ENCODE measurements at places on chromosomes 2 and 18.

DNA sequence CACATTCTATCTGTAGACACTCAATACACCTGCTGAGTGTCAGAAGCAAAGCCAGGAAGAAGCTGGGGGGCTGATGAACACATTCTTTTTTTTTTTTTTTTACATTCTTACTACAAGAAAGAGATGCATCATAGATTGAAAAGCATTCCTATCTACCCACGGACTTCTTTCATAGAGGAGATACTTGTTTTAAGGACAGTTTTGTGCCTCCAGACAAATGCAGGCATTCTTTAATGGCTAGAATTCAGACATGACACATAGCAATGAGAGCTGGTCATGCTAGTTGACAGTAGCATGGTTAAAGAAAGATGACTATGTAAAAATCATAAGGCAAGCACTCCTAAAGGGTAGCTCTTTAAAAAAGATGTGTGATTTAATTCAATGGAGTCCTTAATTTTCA is 110.2 kb downstream of the EPHA4 start:
- DNase-seq = no peak

GRCh38 chr2:157058161-157058560 is 199.3 kb upstream of the GALNT5 start:
- no peak for DNase-seq

DNA sequence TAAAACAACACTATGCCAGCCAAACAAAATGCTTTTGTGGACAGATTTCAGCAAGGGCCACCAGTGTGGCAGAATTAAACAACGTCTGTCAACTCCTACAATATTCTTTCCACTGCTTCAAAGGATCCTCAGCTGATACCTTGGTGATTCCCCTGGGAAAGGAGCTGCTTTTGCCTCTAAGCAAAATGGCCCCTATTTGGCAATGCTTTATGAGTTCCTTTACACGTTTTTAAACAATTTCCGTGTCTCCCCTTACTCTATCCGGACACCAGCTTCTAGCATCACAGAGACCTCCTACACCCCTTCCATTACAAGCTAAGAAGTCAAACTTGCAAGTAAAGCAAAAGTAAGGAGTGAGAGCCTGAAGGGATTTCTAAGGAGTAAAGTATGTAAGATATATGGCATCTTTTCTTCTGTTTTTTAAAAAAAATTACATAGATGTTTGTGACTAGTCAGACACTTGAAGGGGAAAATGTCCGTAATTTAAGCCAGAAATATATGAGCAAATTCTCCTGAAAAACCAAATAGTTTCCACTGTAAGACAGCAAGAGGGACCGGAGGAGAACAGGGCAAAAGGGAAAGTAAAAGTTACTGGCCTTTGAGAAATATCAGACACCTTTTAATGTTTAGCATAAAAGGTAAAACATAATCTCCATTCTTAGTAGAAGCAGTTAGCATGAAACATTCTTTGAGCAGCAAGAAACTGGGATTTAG is 1.9 kb downstream of the SOS1 start:
- no peak for DNase-seq

DNA sequence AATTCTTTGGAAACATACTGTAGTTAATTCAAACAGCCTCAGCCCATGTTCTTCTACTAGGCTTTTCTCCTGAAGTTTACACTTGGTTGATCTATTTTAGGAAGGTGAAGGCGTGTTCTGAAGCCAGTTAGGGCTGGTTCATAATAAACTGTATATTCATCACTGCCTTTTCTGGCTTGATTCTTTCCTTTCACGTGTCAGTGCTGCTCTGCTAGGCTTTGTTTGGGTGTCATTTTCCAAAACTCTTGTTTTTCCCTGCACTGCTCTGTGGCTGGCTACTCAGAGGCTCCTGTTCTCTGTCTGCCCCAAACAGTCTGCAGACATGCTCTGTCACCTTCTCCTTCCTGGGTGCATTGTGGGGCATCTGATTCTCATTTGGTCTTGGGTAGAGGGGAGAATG is 136.1 kb downstream of the PARD3B start:
- no peak for DNase-seq

- DNase-seq = no peak
Measured at GRCh38 chr2:231530099-231531011, at the start of gene NMUR1. TSS of gene NMUR1 (minus strand) at chr2:231530445. CDS start at chr2:231530361, 84 bp downstream.

GRCh38 chr2:3535794-3536681 is 16.7 kb upstream of the ADI1 start:
- no peak for DNase-seq

- DNase-seq = no peak
Measured at GRCh38 chr18:78619854-78620253, 359.8 kb upstream of the SALL3 start.

DNA sequence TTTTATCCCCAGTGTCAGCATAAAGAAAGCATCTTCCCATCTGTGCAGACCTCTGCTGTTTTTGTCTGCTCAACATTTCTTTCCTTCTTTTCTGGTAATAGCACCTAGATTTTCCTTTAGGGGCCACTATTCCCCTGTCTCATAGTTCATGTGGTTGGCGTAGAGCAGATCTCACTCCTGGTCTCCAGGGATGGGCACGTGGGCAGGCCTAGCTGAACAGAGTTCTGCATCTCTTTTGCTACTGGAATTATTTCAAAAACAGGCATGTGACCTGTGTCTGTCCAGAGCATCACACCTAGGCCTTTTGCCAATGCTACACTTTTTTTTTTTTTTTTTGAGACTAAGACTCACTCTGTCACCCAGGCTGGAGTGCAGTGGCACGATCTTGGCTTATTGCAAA is 17.7 kb upstream of the ICOS start:
- DNase-seq = no peak

DNA sequence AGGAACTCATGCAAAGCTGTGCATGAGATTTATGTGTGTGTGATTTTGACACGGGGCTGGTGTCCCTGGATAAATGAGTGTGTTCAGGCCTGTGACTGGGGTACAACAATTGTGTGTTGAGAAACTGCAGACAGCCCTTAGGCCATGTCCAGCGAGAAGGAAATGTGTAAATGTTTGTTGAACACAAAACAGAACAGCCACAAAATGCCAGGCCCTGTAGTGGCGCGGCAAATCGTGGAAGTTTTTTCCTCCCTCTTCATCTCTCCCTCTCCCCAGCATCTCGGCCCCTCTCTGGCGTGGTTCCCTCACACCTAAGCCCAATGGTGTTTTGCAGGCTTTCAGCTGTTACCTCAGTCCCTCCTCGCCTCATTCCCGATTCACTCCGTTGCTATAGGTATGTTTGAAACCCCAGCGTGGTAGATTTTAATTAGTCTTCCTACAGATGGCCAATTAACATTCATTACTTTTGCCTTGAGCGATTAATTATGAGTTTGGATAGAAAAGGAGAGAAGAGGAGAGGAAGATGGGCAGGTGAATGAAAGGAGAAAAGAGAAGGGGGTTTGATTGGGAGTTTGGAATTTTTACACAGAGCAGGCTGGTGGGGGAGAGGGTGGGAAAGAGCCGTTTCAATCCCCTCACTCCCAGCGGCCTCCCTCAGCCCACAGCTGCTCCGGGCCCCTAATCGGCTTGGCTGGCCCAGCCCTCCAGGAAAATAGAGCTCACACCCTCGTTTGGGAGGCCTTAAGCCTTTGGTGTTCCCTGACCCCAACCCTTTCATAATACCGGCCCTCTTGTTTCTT is 10.8 kb downstream of the SPR start:
- no peak for DNase-seq

DNA sequence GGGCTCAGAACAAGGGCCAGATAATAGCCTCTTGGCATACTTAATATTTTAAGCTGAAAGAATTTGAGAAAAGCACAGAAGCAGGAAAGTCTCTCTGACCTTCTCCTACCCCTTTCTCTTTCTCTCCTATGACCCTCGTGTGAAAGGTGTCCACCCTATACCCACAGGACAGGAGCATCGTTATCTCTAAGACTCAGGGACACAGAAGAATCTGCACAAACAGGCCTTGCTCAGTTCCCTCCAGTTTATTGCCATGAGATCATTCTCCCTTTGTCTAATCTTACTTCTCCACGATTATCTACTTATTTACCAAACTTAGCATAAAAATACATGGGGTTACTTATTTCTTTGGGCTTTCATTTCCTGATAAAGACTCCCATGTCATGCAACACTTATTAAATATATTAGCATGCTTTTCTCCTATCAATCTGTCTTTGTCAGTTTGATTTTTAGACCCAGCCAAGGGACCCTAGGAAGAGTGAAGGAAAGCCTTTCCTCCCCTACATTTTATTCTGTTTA is 370.7 kb downstream of the DLGAP1 start:
- DNase-seq = no peak

DNA sequence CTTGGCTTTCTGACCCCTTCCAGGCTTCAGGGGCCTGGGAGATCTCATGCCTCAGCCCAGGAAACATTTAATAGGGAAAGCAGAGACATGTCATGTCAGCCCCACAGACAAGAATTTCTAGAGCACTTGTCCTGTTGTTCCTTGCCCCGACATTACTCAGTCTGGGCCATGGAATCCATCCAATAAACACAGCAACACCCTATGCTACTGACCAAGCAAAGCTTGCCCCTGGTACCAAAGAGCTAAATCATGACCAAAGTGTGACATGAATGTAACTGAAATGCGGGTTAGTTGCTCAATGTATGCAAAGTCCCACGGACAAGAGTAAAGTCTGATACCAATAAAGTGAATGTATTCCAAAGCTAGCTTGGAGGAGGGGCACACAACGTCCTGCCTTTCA is 35.1 kb downstream of the EHD3 start:
- DNase-seq = no peak

DNA sequence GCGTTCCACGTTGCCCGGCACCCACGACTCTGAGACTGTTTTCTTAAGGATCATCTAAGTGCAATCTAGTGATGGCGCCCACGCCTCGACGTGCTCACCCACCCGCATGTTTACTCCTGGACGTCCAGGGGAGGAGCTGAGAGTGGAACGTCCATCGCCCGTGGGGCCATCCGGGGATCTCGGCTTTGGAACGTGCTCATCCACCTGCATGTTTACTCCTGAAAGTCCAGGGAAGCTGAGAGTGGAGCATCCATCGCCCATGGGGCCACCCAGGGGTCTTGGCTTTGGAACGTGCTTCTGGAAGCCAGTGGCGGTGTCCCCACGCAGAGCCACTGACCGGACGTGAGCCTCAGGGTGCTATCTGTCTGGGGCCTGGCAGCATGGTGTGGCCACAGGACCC is 45.6 kb upstream of the SALL3 start:
- no peak for DNase-seq

DNA sequence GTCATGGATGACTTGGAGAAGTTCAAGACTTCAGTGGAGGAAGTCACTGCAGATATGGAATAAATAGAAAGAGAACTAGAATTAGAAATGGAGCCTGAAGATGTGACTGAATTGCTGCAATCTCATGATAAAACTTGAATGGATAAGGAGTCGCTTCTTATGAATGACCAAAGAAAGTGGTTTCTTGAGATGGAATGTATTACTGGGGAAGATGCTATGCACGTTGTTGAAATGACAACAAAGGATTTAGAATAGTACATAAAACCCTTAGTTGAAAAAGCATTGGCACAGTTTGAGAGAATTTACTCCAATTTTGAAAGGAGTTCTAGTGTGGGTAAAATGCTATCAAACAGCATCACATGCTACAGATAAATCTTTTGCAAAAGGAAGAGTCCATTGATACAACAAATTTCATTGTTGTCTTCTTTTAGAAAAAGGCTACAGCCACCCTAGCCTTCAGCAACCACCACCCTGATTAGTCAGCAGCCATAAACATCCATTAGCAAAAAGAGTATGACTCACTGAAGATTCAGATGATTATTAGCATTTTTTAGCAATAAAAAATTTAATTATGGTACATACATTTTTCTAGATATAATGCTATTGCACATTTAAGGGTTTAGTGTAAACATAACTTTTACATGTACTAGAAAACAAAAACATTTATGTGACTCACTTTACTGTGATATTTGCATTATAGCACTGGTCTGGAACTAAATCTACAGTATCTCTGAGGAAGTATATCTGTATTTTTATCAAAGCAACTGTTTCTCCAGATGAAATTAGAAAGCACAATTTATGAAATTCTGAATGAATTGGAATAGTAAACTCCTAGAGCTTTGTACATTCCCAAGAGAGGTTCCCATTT is 110.5 kb upstream of the TACR1 start:
- DNase-seq = no peak

- no peak for DNase-seq
Measured at GRCh38 chr2:23664066-23664788, 262.7 kb downstream of the ATAD2B start.

- no peak for DNase-seq
Measured at GRCh38 chr2:7984693-7985353, 697.0 kb upstream of the ID2 start.

- DNase-seq = no peak
Measured at GRCh38 chr2:30323499-30323898, 92.2 kb downstream of the LBH start.

GRCh38 chr2:234422981-234423431 is 73.9 kb downstream of the ARL4C start:
- peak; percentile 52 for DNase-seq

DNA sequence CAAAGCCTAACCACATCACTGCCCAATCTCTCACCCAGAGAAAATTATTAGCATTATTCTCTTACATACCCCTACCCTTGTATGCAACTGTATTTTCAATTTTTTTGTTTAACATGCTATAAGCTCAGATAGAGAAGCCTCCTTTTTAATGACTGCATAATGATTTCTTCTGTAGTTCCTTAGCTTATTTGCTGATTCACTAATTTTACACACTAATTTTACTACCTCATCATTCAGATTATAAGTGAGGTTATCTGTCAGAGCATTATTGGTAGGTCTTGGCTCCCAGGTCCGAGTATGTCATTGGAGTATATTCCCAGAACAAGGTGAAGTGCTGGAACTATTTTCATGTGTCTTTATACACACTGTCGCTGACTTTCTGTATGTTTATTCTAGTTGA is 45.4 kb downstream of the RHBDD1 start:
- DNase-seq = no peak

DNA sequence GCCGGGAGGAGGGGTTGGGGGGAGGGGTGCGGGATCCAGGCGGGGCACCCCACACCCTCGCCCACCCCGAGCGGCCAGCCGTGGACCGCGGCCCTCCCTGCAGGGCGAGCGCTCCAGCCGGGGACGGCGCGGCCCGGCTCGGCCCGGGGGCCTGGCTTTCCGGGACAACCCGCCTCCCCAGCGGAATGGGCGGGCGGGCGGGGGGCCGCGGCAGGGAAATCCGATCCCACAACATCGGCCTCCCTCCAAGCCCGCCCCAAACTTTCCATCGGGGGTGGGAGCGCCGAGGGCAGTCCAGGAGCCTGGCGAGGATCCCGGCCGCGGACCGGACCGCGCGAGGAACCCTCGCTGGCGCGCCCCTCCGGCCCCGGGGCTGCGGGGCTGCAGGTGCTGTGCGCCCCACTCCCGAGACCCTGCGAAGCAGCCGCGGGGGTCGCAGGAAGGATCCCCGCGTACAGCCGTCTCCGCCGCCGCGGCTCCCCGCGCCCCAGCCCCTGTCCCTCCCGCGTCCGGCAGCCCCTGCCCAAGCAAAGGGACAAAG is 529 bp downstream of the SEMA4C start:
- no peak for DNase-seq

GRCh38 chr2:39663187-39663930 is 2.4 kb upstream of the TMEM178A start:
- DNase-seq = no peak
